HT1080 (cell line): ENCODE measurements at places on chromosomes 1 and 21.
A peak's percentile ranks its signal among the peaks of the same experiment; 100 is the strongest.

GRCh38 chr1:186030453-186030852 lies 296.3 kb downstream of the HMCN1 start:
- DNase-seq = no peak

- peak; percentile 50 for DNase-seq
Measured at GRCh38 chr1:39722495-39722894, 16.2 kb upstream of the PPIE start.

DNA sequence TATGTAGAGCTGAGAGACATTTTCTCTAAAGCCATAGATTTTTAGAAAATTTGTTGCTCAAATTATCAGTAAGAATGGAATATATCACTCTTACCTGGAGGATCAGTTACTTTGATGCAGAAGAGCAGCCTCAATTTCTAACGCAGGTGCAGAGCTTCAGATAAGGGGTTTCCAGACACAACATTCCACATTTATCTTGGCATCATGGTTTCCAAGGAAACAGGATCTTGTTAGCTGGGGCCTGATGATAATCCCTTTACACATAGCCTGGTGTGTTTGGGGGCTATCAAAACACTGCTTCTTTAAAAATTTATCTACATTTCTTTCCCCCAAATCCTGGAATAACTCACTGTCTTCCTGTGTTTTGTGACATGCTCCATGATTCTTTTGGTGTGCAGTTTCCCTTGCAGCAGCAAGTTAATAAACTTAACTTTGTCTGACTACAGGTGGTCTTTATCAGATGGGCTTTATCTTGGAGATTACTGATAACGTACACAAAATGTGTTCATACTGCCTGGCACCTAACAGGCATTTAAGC lies 2.7 kb upstream of the STX12 start:
- no peak for DNase-seq

DNA sequence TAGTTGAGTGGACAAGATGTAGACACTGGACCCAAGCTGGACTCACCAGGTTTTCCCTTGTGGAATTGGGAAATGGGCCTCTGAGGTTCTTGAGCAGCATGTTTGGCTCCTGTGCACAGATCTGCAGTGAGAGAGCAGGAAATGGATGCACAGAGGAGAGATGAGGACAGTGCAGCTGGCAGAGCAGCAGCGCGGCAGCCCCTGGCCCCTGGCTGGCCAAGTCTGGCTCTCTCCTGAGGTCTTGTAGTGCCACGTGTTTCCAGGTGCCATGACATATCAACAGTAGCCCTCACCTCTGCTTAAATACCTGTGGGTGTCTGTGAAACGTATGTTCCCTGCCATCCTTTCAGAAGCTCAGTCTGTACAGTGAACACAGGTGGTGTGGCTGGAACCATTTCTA lies 19.2 kb upstream of the BCL10 start:
- DNase-seq = no peak

DNA sequence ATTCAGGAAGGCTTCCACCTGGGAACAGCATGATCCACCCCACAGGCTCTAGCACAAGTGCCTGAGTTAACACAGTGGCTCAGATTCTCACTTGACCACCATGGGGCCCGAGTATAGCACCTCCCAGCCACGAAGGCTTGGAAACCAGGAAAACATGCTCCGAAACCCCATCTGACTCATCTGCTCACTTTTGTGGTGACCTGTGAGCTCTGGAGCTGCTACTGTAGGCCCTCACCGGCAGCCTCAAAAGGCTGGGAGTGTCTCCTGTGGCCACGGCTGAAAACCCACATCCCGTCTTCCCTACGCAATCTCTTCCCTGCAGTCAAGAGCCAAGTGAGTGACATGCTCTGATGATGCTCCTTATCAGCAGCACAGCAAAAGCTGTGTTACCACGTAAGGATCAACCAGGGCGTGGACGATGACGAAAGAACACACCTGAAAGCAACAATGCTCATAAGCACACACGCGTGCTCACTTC lies 81.4 kb downstream of the TGFBR3 start:
- DNase-seq = peak; percentile 99

DNA sequence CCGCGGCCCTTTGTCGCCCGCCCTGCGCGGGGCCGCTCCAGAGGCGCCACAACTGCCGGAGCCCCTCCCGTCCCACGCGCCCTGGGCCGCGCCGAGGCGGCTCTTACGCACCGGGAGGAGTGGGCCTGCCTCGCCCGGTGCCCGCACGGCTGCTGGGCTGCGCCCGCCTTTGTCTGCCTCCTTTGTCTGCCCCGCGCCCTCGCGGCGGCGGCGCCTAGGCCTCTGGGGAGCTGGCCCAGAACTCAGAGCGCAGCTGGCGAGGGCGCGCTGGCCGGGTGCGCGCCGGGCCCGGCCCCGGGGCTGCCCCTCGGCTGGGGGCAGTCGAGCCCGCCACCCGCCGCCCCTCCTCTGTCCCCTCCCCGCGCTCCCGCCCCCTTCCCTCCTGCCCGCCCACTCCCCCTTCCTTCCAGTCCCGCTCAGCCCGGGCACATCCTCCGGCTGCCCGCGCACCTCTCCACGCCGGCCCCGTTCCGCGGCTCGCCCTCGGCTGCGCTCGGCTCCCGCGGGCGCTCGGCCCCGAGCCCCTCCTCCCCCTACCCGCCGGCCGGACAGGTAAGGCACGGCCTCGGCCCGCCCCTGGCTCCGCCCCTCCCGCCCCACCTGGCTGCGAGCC lies at the start of gene DRAXIN:
DRAXIN (plus strand) TSS at position 409 of the 613 bp plus-strand sequence. CDS start 14,549 bp downstream, outside the sequence.
- no peak for DNase-seq

GRCh38 chr1:232316864-232317263 lies 313.1 kb downstream of the SIPA1L2 start:
- DNase-seq = no peak

DNA sequence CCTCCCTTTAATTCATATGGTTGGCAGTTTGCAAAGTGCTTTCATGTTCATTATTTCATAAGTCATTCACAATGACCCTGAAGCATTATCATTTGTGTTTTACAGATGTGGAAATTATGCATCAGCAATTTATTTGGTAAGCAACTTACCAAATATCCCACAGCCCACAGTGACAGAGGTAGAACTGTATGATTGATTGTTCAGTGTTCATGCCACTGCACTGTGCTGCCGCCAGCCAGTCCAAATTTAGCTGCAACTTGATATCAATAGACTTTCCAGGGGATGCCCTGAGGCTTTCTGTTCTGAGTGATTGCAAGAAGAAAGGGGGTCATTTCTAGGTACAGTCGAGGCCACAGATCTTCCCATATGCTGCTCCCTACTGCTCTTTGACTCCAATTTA lies 380.3 kb downstream of the PLPP3 start:
- DNase-seq = no peak

DNA sequence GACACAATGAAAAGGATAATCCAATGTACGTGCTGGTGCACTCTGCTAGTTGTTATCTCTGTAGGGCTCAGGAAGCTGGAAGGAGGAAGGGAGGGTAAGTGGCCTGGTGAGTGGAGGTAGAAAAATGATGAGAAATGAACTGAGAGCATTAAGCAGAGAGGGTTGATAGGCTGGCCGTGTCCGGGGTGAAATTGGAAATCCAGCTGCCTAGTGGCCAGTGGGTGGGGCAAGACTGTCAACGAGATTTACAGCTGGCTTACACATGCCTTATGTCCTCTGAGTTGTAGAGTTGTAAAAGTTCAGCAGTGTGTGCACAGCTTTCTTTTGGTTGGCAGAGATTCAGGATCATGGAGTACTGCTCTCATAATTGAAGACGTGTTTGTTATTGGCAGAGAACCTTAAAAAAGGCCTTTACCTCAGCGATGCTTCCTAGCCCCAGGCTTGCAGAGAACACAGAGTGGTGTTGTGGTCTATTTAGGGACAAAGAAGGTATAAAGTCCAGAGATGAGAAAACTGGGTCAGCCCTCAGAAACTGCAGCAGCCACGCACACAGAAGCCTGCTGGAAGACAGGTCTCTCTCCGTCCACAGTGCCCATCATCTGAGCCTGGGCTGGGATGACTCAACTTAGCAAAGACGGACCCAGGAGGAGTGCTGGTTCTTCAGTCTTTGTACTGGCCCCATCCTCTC lies 132.4 kb downstream of the EDEM3 start:
- no peak for DNase-seq
